NCI-H1417 treated with DMSO at 0.1 percent for 48 hours (cell line): ENCODE measurements at places on chromosomes 3 and 15.

- no peak for DNase-seq
These were observed 556.6 kb downstream of the FOXP1 start for GRCh38 chr3:71026634-71027578.

GRCh38 chr15:85964471-85964870 is 115.2 kb upstream of the AGBL1 start:
- no peak for DNase-seq

GRCh38 chr3:170524073-170524472 is 61.8 kb downstream of the SLC7A14 start:
- DNase-seq: no peak

- no peak for DNase-seq
These were observed 3.6 kb upstream of the PLA1A start for GRCh38 chr3:119594066-119594465.

DNA sequence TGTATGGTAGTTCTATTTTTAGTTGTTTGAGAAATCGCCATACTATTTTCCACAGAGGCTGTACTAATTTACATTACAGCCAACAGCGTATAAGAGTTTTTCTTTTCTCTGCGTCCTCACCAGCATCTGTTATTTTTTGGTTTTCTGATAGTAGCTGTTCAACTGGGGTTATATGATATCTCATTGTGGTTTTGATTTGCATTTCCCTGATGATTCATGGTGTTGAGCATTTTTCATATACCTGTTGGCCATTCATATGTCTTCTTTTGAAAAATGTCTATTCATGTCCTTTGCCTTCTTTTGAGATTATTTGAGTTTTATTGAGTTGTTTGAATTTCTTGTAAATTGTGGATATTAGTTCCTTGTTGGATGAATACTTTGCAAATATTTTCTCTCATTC is 114.6 kb downstream of the LRRK1 start:
- DNase-seq: no peak
